ENCODE measurements at places on chromosomes 1 and 21. TPM values are rescaled to one million over a fixed set of nuclear protein-coding genes. Genes with fewer than 3 reads are reported as not detected.
A peak's percentile ranks its signal among the peaks of the same experiment; 100 is the strongest.

- H3K36me3 ChIP-seq, result no peaks in the 10 kb centered on the region
- H3K4me1 ChIP-seq, result peaks cover 3% of the 10 kb centered on the region
- H3K4me3 ChIP-seq, result no peak overlapping the region
- DNase-seq, result peak; percentile 77
- H3K27ac ChIP-seq, result no peak overlapping the region
Observed at GRCh38 chr1:205484985-205485967, 19.2 kb upstream of the CDK18 start.

The SFT2D2 gene
- 92.2 TPM for total RNA-seq

GRCh38 chr1:229842302-229843255 is 216.5 kb downstream of the URB2 start:
- H3K4me3 ChIP-seq, result no peak overlapping the region
- H3K36me3 ChIP-seq, result no peaks in the 10 kb centered on the region
- no peak overlapping the region for H3K27ac ChIP-seq
- H3K4me1 ChIP-seq, result peaks cover 11% of the 10 kb centered on the region
- no peaks in the 10 kb centered on the region for H3K27me3 ChIP-seq

- no peak for DNase-seq
- H3K4me3 ChIP-seq, result no peak overlapping the region
- no peak overlapping the region for H3K27ac ChIP-seq
- H3K4me1 ChIP-seq, result no peaks in the 10 kb centered on the region
Observed at GRCh38 chr1:218755128-218755527, 410.0 kb downstream of the TGFB2 start.
